ENCODE measurements at places on chromosomes 13 and 19.
A peak's percentile ranks its signal among the peaks of the same experiment; 100 is the strongest.

DNA sequence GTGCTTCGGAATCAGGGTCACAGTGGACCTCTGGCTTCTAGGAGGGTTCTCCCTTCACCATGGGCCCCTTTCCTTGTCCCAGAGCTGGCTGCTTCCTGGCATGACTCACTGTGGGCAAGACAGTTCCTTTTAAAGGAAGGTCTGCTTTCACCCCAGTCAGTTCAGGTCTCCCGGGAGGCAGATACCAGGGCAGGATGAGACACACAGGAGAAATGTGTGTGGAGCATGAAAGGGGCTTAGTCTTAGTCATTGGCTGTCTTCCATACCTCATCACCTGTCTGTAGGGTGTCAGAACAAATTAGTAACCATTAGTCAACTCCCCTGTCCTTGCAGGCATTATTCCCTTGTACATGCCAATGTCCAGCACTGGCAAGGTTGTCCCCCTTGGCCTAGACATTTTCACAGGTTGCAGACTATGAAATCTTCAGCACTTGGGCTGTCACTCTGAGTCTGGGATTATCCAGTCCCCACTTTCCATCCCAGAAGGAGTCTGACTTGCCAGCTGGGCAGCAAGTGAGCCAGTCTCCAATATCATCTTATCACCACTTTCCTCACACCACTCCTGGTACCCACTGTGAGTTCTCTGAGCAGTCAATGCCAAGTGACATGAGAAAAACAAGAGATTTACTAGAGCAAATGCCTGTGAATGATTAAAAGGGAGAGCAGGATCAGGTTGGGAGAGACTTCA is 76.8 kb upstream of the MEDAG start:
- H3K27me3 ChIP-seq: no peaks in the 10 kb centered on the region
- H3K27ac ChIP-seq: no peak overlapping the region
- H3K36me3 ChIP-seq: no peaks in the 10 kb centered on the region
- H3K4me1 ChIP-seq: no peaks in the 10 kb centered on the region
- no peak for DNase-seq

DNA sequence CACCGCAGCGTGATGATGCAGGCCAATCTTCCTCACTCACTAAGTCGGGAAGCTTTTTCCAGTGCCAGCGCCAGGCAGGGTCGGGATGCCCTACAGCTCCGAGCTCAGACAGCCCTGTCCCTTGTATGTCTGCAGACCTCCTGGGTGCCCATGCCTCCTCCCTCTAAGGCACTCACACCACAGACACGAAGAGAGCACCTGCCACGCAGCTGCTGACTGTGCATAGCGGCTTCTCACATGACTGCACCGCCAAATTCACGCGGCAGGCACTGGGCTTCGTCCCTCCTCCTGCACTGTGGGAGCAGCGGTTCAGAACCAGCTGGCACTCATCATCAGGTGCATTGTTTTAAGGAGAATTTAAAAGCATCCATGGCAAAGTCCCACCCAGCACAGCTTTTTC is 88.1 kb downstream of the SLC7A1 start:
- H3K27me3 ChIP-seq: no peaks in the 10 kb centered on the region
- H3K4me3 ChIP-seq: no peak overlapping the region
- H3K4me1 ChIP-seq: no peaks in the 10 kb centered on the region
- no peak for DNase-seq

DNA sequence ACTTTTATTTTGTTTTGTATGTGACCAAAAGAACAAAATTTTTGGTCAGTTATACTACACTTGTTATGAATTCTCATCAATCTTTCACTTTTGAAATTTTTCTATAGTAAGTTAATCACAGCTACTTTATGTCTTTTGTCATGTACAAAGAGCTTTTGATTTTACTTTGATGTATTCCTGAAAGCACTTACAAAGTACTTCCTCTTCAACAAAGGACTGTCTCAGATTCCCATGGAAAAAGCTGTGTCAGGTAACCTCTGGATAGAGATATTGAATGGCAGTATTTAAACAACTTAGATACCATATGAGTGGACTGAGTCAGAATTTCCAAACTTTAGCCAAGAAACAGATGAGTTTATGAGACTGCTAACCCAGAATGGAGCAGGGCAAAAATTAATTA is 689.3 kb upstream of the ATXN8OS start:
- DNase-seq: no peak
- no peak overlapping the region for H3K4me3 ChIP-seq
- H3K27me3 ChIP-seq: no peaks in the 10 kb centered on the region
- H3K36me3 ChIP-seq: no peaks in the 10 kb centered on the region
- no peaks in the 10 kb centered on the region for H3K4me1 ChIP-seq

DNA sequence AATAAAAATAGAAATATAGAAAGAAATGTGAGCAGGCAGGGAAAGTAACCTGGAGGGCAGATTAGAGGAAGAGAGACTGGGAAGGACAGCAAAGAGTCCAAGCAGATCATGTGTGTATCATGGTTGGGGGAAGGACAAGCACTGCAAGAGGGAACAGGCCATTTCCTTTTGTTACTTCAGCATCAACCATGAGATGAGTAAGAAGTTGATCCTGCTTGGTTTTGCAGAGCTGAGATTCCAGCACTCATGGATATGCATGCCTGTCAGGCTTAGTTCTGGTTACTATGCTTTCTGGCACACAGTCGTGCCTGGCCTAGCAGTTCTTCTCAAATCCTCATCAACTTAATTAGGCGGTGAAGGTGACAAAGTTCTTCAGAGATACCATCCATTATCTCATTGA is 18.1 kb downstream of the NALCN start:
- H3K27me3 ChIP-seq: no peaks in the 10 kb centered on the region
- no peak overlapping the region for H3K27ac ChIP-seq

GRCh38 chr19:38596057-38596981 is 21.4 kb downstream of the MAP4K1 start:
- H3K36me3 ChIP-seq: no peaks in the 10 kb centered on the region
- H3K27me3 ChIP-seq: no peaks in the 10 kb centered on the region
- DNase-seq: no peak
- H3K27ac ChIP-seq: no peak overlapping the region
- no peaks in the 10 kb centered on the region for H3K4me1 ChIP-seq

DNA sequence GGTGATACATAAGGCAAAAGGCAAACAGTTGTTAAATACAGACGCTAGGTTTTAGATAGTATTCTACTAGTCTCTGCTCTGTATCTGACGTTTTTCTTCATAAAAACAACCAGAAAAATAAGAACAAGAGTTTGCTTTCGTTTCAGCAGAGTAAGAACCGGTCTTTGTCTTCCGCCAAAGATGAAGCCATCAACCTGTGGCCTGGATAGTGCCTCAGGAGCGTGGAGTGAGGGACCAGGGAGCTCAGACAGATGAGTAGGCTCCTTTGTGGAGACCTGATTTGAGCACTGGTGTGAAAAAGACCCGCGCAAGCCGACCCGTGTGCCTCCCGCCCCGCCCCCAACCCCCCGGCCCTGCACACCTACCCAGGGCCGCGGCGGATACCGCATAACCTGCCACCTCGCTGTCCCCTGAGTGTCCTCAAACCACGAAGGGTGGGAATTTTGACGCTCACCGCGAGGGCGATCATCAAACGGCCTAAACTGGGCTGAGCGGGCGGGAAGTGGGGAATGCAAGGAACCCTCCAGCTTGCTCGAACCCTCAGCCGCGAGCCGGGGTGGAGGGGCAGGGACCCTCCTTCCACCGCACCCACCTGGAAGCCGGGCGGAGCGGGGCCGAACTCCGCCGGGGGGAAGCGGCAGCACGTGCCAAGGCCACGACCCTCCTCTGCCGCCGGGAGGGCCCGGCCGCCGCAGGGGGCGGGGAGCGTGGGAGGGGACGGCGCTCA is 866 bp upstream of the LMO7 start:
- H3K36me3 ChIP-seq: no peaks in the 10 kb centered on the region
- no peaks in the 10 kb centered on the region for H3K4me1 ChIP-seq
- H3K27me3 ChIP-seq: no peaks in the 10 kb centered on the region
- H3K4me3 ChIP-seq: peak overlapping the region; percentile 74

Measured in ascending aorta (tissue), 2 donors.